ENCODE measurements at places on chromosomes 12 and 14.

GRCh38 chr14:89586258-89587135 is 169.5 kb upstream of the FOXN3 start:
- no peak for DNase-seq

- DNase-seq = no peak
Observed at GRCh38 chr14:100589071-100589759, 2.0 kb upstream of the BEGAIN start.

GRCh38 chr12:96431067-96431466 is 30.8 kb upstream of the CDK17 start:
- no peak for DNase-seq

GRCh38 chr12:106605254-106605653 is 22.4 kb downstream of the RFX4 start:
- DNase-seq = no peak

- DNase-seq = no peak
Observed at GRCh38 chr12:12349711-12350665, at the start of gene MANSC1. Gene MANSC1, minus strand, starts transcription at chr12:12350242. Its CDS starts 6,928 bp downstream, at chr12:12343314.

DNA sequence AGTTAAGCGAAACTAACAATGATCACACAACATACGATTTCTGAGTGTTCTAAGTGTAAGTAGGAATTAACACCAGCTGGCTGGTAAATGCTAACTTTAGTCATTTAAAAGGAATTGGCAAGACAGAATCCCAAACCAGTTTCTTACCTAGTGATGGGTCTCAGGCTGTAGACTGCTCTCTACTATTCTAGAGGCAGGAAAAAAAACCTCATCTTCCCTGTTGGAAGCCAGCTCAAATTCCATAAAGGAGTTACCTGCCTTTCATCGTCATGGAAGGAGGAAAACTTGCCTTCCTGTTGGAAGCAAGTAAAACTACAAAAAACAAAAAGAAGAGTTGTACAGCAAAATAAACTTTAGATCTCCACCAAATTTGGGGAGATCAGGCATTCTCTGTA is 23.7 kb upstream of the SLC7A8 start:
- DNase-seq = no peak

DNA sequence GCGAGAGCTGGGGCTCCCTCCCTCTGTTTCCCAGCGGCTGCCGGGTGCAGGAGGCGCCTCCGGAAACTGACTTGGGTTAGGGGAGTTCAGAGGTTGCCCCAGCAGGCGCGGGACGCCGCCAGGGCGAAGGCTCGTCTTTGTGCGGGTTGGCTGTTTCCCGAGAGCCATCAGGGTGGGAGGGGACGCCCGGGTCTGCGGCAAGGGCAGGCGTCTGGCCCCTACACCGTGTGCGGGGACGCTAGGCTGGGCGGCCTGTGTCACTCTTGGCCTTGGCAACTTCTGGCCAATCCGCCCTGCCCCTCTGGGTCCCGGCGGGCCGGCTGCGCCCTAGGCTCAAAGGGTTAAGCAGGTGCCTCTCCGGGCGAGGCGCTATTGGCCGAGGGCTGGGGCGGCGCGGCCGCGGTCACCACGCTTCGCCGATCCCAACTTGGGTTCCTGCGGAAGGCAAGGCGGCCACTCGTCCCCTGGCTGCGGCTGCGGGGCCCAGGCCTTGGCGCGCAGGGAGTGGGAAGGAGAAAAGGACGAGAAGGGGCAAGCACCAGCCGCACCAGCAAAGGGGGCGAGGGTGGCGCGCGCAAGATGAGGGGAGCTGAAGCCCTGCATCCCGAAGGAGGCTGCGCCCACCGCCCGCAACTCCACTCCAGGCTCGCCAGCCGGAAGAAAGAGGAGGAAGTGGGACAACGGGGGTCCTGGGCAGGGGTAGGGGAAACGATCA is 5.6 kb upstream of the NPAS3 start:
- DNase-seq = no peak

DNA sequence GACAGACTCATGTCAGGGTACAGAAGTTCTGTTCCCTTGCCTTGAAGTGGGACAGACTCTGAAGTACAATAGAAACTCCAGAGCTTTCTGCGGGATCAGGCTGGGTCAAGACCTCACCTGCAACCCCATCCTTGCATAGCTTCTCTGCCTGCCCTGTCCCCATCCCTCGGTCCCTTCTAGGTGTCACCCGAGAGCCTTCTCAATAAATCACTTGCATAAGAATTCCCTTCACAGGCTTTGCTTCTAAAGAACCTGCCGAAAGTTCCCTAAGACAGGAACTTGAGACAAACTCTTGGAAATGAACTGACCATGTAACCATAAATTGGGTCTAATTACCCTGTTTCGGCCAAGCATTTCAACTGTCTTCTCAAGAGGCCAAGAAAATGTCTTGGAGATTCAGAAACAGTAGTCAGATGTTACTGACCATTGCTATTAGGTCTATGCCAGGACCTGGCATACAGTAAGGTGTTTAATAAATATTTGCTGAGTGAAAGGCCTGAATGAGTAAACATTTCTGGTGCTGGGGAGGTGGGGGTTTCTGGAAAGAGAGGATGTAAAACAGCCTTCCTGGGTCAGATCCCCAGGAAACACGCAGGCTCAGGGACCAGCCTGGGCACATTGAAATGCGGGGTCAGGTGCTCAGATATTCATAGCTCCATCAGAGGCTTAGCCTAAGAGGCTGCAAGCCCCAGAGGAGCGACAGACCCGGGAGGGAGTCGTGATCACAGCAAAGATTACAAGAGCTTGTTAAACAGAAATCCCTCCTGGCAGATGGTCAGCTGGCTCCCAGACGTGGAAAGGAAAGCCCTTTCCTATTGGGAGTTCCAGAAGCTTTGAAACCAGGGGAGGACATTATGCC is 226.2 kb upstream of the LHX5 start:
- no peak for DNase-seq

DNA sequence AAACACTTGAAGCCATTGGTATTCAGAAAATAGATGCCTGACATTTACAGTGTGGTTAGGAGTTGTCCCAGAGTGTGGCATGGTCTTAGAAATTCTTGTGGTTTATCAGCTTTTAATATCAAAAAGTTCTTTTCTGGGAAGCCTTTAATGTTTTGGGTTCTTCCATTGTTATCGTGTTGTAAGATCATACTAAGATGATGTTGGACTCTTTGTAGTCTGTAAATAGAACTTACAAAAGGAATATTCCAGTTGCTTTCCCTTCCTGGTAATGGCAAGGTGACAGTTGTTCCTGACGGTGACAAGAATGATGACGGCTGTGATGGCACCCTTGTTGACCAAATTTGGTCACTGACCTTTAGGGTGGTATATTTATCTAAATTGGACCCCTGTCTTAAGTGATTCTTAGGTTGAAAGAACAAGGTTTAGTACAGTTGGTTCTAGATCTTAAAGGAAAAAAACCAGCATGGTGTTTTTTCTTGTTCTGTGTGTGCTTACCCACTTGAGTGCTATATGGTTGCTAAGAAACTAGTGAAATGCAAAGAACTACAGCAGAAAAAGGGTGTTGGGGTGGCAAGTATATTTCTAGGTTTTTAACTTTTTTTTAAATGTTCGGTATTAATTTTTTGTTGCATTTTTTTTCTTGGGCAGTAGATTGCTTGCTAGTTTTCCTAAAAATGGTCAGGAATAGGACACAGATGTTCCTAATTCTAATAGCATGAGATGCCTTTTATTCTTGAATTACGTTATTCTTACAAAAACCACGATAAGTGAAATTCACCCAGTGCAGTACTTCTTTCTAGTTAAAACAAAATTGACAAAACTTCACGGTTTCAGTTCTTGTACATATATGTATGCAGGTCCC is 2.1 kb downstream of the ATP2A2 start:
- no peak for DNase-seq

DNA sequence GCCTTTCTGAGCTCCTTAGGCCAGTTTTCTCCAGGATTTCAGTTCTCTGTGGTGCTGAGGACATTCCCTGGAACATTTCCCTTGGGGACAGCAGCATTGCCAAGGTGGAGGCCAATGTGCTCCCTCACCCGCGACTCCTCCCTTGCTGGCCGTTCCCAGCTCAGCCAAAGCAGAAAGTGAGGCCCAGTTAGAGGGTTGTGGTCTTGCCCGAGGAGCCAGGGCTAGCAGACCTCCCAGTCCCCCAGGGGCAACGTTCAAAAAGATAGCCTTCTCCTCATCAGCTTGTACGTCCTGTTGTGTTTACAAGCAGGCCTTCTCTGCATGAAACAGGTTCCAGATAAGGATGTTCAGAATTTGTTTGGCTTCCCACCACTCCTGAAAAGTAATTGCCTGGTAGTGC is 78.4 kb downstream of the SSPN start:
- no peak for DNase-seq

GRCh38 chr12:132170094-132170636 is 25.9 kb downstream of the NOC4L start:
- no peak for DNase-seq

DNA sequence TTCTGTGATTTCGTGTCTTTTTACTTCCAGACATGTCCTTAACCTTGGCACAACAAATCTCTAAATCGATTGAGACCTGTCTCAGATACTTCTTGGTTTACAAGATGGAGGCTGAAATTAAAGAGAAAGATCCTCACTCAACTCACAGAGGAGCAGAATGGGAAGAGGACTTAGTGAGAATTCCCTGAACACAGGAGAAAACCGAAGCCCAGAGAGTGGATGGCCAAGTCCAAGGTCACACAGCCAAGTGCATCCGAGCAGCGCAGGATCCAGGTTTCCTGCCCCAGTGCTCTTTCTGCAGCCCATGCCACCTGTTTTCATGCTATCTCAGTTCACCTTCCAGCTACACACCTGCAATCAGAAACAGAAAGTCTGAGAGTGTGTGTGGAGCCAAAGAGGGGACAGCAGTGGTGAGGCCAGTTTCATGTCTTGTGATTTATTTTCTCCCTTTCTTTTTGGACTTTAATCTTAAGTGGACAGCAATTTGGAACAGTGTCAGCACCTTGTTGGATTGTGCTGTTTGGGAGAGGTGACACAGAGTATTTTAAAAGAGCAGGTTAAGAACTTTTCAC is 22.9 kb upstream of the TCL1B start:
- DNase-seq = no peak

- DNase-seq = no peak
Observed at GRCh38 chr12:117085318-117085947, 13.8 kb downstream of the TESC start.

DNA sequence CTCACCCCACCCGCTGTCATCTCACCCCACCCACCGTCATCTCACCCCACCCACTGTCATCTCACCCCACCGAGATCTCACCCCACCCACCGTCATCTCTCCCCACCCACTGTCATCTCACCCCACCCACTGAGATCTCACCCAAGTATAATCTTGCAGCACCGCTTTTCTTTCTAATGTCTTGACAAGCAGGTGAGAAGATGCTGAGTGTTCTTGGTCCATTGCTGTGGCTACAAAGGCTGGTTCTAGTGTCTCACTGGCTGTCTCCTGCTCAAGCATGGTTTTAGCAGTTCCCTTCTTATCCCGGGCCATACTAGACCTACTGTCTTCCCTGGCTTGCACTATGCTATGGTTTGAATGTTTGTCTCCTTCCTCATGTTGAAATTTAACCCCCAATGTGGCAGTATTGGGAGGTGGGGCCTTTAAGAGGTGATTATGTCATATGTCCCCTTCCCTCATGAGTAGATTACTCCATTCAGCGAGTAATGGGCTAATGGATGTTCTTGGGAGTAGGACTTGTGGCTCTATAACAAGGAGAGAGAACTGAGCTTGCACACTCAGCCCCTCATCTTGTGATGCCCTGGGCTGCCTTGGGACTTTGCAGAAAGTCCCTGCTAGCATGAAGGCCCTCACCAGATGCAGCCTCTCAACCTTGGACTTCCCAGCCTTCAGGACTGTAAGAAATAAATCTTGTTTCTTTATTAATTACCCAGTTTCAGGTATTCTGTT is 47.7 kb upstream of the PPP2R5C start:
- no peak for DNase-seq

GRCh38 chr14:89352976-89353765 is 63.9 kb downstream of the FOXN3 start:
- DNase-seq = no peak

GRCh38 chr14:103087343-103087835 is 3.4 kb downstream of the LBHD2 start:
- DNase-seq = no peak

DNA sequence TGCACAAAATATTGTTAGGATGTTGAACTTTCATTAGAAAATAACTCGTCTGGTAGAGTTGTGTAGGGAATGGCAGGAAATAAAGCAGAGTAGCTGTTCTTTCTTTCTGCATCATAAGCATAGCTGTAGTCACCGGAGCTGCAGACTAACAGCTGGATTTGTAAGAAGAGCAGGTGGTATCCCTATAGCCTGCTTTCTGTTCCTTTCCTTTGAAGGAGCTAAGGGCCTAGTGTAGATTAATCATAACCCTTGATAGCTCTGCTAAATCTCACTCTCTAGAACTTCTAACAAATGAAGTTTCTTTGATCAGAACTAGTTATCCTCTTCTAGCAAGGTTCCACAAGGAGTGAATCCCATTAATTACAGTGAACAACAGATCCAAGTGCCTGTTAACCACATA is 3.5 kb downstream of the LMO3 start:
- no peak for DNase-seq

- DNase-seq = no peak
Observed at GRCh38 chr12:78241446-78241845, 410.8 kb downstream of the NAV3 start.

- no peak for DNase-seq
Observed at GRCh38 chr14:95263527-95264231, 56.0 kb downstream of the CLMN start.

DNA sequence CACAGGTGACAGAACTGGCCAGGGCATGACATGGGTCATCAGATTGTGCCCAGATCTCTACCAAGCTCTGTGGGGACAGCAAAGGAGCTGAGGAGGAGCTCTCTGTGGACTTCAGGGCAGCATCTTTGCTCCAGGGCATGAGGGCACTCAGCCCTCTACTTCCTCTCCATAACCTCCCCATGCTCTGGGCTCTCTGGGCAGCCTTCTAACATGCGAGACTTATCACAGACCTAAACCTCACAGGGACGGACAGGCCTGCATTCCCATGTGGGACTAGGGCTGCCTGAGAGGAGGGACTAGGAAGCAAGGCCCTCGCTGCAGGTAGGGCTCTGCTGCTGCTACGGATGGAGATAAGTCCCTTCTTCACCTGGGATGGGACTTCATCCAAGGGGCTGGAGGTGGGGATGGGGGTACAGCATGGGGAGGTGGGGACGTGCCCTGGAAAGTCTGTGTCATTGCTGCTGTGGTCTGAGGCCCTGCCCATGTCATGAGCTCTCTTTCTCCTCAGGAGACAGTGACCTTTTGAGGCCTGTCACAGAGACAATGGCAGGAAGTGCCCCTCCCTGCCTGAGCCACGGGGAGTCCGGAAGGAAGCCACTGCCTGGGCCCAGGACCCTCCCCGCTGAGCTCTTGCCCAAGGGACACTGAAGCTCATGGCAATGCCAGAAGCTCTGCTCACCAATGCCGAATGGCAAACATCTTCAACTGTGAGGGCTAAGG is 44.1 kb downstream of the PITPNM2 start:
- peak; percentile 19 for DNase-seq

DNA sequence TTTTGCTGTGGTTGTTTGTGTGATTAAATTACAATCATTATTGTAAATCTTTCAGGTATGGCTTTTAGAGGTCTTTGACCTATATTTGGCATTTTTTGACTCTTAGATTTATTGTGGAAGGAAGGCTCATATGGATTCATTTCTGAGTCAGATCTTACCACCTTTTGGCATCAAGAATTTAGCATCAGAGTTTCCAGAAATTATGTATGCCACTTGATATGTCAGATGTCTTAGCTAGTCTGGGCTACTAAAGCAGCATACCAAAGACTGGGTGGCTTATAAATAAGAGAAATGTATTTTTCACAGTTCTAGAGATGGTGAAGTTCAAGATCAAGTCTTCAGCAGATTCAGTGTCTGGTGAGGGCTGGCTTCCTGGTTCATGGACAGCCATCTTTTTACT is 129.5 kb upstream of the PZP start:
- no peak for DNase-seq

- no peak for DNase-seq
Observed at GRCh38 chr14:101301011-101301410, 260.3 kb upstream of the DIO3 start.
